ENCODE measurements at places on chromosomes 4 and X.

GRCh38 chr4:2275546-2276251 is 13.8 kb upstream of the MXD4 start:
- DNase-seq: no peak

- no peak for DNase-seq
These were observed 453.0 kb downstream of the PCDH11X start for GRCh38 chrX:92232182-92232581.

DNA sequence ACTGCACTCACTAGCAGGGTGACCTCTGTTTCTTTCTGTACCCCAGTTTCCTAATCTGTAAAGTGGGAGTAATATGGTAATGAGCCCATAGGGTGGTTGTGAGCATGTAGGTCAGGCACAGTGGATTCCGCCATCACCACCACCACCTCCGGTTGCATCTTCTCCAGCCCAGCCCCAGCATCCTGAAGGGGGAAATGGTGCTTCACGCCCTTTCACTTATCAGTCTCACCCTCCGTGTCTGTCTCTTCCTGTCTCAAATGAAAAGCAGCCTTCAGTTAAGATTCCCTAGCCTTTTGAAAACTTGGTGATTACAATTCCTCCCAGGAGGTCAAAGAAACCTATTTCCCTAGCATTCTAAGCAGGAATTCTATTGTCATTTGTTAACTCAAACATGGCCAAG is 16.9 kb upstream of the XPNPEP2 start:
- DNase-seq: no peak

DNA sequence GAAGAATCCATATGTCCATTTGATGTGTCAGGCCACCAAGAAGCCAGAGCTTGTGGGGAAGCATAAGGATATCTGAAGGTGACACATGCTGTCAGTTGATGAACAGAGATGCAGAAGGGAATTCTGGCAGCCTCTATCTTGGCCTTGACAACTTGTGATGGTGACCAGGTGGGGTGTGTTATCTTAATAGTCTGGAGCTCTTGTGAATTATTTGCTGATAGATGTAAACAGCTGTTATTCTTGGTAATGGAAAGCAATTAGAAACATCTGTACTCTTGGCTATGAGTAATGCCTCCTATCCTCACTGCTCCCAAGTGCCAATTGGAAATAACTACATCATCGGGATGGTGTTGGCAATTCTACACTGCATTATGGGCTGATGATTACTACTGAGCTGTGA is 51.9 kb downstream of the NAA11 start:
- DNase-seq: peak; percentile 27

DNA sequence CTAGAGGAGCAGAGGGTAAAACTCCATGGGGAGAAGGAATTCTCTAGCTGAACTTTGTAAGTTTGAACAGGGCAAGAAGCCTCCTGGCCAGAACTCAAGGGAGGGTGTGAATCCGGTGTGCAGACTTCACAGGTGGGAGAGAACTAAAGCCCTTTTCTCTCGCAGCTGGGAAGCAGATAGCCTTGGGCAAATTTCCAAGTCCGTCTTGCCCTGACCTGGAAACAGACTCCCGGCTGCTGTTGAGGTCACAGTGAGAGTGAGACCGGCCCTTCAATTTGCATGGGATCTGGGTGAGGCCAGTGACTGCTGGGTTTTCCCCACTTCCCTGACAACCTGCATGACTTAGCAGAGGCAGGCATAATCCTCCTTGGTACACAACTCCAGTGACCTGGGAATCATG is 94.5 kb upstream of the ZNF827 start:
- DNase-seq: no peak

DNA sequence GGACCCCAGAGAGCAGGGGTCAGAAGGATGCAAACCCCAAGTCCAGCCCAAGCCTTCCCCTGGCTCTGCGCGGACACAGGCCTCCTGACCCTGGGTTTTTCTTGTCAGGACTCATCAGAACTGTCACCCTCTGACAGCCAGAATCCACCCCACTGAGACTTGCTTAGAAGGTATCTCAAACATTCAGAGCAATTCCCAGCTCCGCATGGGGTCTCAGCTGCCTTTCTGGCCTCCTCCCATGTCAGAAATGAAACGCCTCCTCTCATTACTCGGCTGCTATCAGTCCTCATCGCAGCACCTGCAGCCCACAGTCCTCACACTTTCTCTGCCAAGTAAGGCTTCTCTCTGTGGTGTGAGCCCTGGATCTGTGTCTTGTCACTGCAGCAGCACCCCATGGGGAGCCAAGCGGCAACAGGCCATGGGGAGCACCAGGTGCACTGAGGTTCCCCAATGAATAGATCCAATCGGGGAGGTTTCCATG is 97.8 kb downstream of the WFS1 start:
- DNase-seq: no peak

GRCh38 chrX:40617566-40617965 is 5.7 kb upstream of the MPC1L start:
- DNase-seq: no peak

- DNase-seq: peak; percentile 27
These were observed 43.2 kb downstream of the SLC9A6 start for GRCh38 chrX:136028383-136028984.

DNA sequence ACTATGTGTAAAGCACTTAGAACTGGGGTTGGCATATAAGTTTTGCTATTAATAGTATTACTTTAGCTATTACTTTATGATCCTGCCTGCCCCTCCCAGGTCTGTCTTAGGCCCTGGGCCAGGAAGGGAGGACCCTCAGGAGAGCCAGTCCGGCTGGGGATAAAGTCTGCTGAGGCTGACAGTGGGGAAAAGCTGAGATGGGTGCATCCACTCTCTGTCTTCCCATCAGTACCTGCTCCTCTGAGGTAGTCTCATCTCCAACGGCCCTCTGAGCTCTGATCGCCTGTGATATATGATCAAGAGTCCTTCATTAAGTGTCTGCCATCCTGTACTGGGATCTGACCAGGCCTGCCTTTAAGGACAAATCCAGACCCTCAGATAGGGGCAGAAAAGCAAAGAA is 156.5 kb upstream of the PJA1 start:
- no peak for DNase-seq

DNA sequence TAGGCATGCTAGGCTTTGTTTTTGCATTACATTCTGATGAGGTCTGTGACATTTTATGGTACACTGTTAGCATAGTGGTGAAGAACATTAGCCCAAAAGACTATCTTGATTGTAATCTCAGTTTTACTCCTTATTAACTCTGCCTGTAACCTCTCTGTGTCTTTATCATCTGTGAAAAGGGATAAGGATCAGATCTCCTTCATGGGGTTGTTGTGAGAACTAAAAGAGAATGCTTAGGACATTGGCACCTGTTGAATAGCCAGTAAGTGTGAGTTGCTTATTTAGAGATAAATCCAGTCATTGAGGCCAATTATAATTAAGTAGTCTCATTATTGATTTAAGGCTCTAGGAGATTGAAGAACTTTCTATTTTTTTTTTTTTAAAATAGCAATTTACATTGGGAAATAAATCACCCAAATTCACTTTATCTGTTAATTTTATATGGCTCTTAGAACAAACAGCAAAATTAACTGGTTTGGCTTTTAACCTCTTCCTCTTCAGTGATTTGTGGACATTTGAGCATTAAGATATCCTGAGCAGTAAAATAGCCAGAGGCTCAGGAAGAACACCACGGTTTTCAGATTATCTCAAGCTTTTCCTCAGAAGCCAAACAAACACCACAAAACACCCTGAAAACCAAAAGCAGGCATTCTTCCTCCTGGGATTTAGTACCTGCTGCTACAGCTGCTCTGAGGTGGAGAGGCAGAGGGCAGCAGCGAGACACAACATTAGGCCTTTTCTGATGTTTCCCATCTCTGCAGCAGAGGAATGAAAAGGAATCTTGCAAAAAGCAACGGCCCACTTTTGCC is 192.9 kb downstream of the ARHGAP10 start:
- peak; percentile 36 for DNase-seq

GRCh38 chrX:13721819-13722519 is 12.5 kb downstream of the TRAPPC2 start:
- DNase-seq: no peak

DNA sequence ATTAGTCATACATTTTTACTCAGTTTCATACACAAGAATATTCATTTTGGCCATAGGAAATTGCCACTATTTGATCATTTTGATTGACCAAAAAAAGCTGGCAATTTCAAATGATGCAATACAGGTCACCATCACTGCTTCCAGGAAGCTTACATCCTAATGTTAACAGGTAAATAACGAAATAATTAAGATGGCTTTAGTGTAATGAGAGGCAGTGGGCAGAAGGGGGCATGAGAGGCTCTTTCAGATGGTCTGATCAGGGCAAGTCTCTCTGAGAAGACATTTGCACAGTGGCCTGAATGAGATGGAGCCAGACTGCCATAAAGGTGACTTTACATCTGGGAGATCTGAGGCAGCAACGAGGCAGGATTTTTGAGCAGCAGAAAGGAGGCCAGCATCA is 170.7 kb downstream of the SLIT2 start:
- DNase-seq: no peak

- DNase-seq: no peak
These were observed 5.9 kb upstream of the GATB start for GRCh38 chr4:151766691-151767090.

- no peak for DNase-seq
These were observed 193.0 kb downstream of the KLHL4 start for GRCh38 chrX:87710580-87710979.

- no peak for DNase-seq
These were observed 85.2 kb upstream of the SLC7A11 start for GRCh38 chr4:138327338-138327737.

GRCh38 chrX:104681214-104681613 is 115.2 kb downstream of the IL1RAPL2 start:
- no peak for DNase-seq

GRCh38 chr4:26131711-26132110 is 189.1 kb upstream of the RBPJ start:
- DNase-seq: no peak

- DNase-seq: no peak
These were observed 257.5 kb upstream of the ANKRD50 start for GRCh38 chr4:124970011-124970410.

Measured in right renal cortex interstitium (tissue), 3 donors.